T-helper 1 cell treated with Interleukin-12 subunit alpha and Interleukin-12 subunit beta and Interleukin-4 antibody, amounts not matched to agents 30 ng/mL and 1 ng/mL, for 36 hours (primary cell): ENCODE measurements at places on chromosomes 2 and 18. TPM values are rescaled to one million over a fixed set of nuclear protein-coding genes. Genes with fewer than 3 reads are reported as not detected.

SPC25 gene
- total RNA-seq: 21.4 and 25.6 TPM in 2 replicates

CAPN13 gene
- total RNA-seq: not detected in 2 replicates

INPP1 gene
- 9.4 and 9.9 TPM in 2 replicates for total RNA-seq

DES gene
- total RNA-seq: not detected in 2 replicates

ZNF396 gene
- total RNA-seq: 0.54 and 0.66 TPM in 2 replicates

MERTK gene
- total RNA-seq: 0.29 TPM in 2 replicates

CCT4 gene
- 178 and 181 TPM in 2 replicates for total RNA-seq

ADD2 gene
- total RNA-seq: 15.0 and 16.8 TPM in 2 replicates

CTAGE1 gene
- total RNA-seq: not detected in 2 replicates

RGPD3 gene
- 0.32 and 0.37 TPM in 2 replicates for total RNA-seq

WDR35 gene
- 4.1 and 5.1 TPM in 2 replicates for total RNA-seq

POTEJ gene
- not detected in 2 replicates for total RNA-seq

CNRIP1 gene
- total RNA-seq: not detected in 2 replicates

KCMF1 gene
- total RNA-seq: 88.0 and 89.7 TPM in 2 replicates
